Testis (tissue), 5 donors: ENCODE measurements at places on chromosomes 5 and 9. TPM values are rescaled to one million over a fixed set of nuclear protein-coding genes. Genes with fewer than 3 reads are reported as not detected.

DNA sequence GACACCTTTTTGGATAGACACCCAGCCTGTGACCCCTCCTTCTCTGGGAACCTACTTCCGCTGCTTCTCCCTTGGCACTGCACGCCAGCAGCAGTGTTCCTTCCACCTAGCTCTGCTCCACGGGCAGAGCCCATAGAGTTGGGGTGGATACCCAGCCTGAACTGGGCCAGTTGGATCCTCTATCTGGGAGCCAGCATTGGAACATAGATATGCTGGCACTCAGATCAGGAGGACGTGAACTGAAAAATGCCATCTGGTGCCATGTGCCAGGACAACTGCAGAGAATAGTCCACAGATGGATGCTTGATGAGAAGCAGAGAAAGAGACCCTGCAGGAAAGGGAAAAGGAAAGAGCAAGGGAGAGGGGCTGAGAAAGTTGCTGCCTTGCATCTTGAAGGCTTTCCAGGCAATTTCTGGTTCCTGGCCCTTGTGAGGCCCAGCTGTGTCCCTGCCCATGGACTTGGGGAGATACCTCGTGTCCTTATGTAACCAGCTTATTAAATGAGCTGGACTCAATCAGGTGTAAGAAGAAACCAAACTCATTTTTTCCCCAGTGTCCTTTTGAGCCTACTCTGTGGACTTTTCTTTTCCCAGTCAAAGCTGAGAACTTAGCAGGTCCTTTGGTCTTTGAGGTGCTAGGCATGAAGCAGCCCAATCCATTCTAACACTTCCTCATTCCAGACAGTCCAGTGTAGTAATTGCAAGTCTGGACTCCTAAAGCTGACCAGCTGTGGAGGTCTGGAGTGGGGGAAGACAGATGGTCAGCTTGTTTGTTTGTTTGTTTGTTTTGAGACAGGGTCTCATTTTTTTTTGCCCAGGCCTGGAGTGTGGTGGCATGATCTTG is 39.1 kb downstream of the ANGPTL2 start:
- no peak overlapping the region for H3K27ac ChIP-seq
- no peak for DNase-seq
- H3K4me1 ChIP-seq: peaks cover 4% of the 10 kb centered on the region
- H3K4me3 ChIP-seq: no peak overlapping the region

GRCh38 chr9:94758031-94758430 is 31.5 kb downstream of the AOPEP start:
- H3K4me3 ChIP-seq: no peak overlapping the region
- no peaks in the 10 kb centered on the region for H3K27me3 ChIP-seq
- H3K36me3 ChIP-seq: no peaks in the 10 kb centered on the region
- no peaks in the 10 kb centered on the region for H3K4me1 ChIP-seq

Gene SYNPO
- total RNA-seq: 53.2 TPM

Gene GFRA3
- total RNA-seq: 5.8 TPM
